ENCODE measurements at places on chromosomes 7 and 10.
A peak's percentile ranks its signal among the peaks of the same experiment; 100 is the strongest.

GRCh38 chr10:47379445-47379785, 4.7 kb downstream of the ZNF488 start:
- no peak for DNase-seq

- DNase-seq, result no peak
Measured at GRCh38 chr10:8063128-8063908, 8.8 kb downstream of the GATA3 start.

DNA sequence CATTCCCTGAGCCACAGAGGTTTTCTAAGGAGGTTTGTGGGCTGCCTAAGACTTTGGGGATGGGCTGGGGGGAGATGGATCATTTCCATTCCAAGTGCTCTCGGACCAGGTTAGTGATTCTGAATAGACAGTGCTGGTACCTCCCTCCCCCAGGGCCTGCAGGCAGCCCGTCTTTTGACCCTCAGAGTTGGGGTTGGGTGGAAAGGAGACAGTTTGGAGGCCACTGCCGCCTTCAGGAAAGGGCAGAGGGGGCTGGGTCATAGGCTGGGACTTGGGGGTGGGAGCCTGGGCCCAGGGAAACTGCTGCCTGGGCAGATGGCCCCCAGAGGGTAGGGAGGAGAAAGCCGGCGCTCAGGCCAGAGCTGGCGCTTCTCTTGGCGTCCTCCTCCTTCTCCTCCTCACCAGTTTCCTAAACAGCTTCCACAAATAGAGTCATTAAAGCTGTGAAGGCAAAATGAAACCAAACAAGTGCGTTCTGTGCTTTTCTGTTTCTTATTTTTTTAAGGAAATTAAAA, 4.4 kb downstream of the UNC5B start:
- no peak for DNase-seq

- DNase-seq, result no peak
Measured at GRCh38 chr7:84508606-84509005, 314.0 kb upstream of the SEMA3A start.

DNA sequence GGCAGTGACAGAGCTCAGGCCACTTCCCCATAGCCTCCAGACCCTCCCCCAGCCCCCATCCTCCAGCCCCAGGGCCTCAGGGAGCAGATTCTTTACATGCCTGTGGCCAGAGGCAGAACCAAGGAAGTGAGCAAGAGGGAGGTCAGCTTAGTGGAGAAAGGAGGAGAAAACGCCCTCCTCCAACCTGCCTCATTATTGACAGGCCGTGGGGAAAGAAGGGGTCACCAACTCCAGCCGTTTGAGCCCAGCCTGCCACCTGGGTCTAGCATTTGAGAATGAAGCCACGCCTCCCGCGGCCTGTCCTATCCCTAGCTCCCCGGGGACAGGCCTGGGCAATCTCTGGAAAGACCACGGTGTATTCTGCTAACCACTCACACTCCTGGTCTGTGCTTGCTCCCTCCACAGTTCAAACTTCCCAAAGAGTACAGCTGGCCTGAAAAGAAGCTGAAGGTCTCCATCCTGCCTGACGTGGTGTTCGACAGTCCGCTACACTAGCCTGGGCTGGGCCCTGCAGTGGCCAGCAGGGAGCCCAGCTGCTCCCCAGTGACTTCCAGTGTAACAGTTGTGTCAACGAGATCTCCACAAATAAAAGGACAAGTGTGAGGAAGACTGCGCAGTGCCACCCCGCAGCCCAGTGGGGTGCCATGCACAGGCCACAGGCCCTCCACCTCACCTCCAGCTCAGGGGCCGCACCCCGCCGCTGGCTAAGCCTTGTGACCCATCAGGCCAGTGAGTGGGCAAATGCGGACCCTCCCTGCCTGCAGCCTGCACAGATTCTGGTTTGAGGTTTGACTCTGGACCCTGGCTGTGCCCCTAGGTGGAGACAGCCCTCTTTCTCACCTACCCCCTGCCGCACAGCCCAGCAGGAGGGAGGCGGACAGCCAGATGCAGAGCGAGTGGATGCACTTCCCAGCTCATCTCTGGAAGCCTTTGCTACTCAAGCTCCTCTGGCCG, 14.3 kb upstream of the TRIM8 start:
- DNase-seq, result no peak

GRCh38 chr10:22570234-22570633, 144.1 kb downstream of the PIP4K2A start:
- DNase-seq, result peak; percentile 8

- DNase-seq, result no peak
Measured at GRCh38 chr7:32075612-32076011, 5.4 kb upstream of the PDE1C start.

DNA sequence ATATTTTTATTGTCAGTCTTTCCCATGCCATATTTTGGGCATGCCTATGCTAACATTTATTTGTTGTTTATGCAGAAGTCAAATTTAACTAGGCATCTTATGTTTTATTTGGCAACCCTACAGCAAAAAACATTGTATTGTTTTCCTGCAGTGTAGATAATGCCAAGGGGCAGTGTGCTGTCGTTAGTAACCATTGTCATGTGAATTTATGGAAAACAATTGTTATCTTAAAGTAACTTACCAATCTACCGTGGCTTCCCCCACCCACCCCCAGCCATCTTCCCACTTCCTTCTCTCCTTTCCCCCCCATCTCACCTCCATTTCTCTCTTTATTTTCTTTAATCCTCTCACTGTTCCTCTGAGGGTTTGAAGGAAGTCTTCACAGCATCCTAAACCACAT, 370.5 kb downstream of the ACTR3B start:
- no peak for DNase-seq

DNA sequence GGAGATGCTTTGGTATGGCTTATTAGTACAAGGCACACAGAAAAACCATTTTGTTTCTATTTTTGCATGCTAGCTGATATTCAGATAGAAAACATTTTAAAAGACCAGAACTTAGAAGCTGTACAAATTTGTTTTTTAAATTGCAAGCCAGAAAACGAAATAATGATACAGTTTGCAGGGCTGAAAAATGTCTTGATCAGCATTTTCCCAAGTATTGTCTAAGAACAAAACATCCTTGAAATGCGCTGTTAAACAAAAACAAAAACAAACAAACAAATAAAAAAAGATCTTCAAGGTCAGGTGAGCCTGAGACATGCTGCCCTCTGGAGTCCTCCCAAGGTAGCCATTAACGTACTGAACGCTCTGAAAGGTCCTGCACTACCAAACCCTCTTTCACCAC, 98.3 kb downstream of the VIM start:
- DNase-seq, result no peak

DNA sequence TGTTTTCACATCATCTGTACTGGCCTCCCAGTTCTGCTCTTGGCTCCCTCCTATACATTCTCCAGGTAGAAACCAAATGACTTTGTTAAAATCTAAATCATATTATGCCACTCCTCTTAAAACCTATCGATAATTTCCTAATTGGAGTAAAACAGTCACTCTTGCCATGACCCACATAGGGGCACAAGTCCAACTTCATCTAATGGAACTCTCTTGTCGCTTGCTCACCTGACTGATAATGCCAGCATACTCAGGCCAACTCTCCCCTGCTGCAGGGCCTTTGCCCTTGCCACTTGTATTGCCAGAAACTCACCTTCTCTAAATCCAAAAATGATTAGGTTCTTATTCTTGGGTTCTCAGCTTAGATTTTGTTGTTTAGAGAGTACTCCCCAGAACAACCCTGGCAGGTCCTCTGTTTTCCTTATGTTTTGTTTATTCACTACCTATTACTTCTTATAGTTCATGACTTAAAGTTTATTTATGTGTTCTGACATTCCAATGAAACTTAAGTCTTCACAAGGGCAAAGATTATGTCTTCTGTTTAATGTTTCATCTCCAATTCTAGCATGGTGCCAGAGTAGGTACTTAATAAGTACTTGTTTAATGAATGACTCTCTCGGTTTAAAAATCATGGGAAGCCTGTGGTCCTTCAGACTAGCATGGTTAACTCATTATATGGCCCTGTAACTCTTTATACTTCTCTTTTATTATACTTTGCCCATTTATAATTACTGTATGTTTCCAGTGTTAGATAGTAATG, 345.9 kb upstream of the SMIM30 start:
- no peak for DNase-seq

- DNase-seq, result peak; percentile 31
Measured at GRCh38 chr10:6928586-6928985, 348.5 kb upstream of the PRKCQ start.

All from suppressor macrophage treated with lipopolysaccharide for 1 hour (primary cell).